ENCODE measurements at places on chromosomes 4 and X.

DNA sequence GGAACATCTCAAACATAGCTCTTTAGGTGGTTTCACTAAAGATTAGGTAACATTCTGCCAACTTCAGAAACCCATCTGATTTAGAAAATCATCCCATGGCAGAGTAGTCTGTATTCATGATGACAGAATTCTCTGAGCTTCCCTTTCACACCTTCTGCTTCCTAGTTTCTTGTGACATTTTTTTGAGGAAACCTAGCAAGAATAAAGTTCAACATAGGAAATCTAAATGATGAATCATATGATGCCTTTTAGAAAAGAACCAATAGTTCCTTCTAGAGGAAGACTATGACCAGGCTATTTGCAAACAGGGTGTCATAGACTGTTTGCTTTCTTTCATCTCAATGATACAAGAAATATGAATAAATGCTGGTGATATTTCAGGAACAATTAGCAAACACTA is 49.8 kb upstream of the CAMK2D start:
- no peak for DNase-seq

DNA sequence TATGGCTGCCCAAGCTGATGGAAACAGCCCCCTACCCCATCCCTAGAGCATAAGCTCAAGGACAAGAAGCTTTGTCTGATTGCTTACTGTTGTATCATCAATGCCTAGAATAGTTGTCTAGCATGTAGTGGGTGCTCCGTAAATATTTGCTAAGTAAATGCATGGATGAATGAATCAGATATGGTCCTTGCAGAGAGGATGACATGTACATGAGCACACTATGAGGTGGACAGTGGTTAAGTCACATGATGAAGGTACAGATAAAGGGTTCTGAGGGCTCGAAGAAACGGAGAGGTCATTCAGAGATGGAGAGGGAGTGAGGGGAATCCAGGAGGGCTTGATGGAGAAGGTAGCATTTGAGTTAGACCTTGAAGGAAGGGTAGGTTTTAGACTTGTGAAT is 214.2 kb downstream of the RBMX2 start:
- DNase-seq: no peak

- no peak for DNase-seq
Measured at GRCh38 chr4:171650543-171650942, 162.7 kb upstream of the GALNTL6 start.

GRCh38 chr4:54840992-54841768 is 183.4 kb downstream of the KIT start:
- no peak for DNase-seq

DNA sequence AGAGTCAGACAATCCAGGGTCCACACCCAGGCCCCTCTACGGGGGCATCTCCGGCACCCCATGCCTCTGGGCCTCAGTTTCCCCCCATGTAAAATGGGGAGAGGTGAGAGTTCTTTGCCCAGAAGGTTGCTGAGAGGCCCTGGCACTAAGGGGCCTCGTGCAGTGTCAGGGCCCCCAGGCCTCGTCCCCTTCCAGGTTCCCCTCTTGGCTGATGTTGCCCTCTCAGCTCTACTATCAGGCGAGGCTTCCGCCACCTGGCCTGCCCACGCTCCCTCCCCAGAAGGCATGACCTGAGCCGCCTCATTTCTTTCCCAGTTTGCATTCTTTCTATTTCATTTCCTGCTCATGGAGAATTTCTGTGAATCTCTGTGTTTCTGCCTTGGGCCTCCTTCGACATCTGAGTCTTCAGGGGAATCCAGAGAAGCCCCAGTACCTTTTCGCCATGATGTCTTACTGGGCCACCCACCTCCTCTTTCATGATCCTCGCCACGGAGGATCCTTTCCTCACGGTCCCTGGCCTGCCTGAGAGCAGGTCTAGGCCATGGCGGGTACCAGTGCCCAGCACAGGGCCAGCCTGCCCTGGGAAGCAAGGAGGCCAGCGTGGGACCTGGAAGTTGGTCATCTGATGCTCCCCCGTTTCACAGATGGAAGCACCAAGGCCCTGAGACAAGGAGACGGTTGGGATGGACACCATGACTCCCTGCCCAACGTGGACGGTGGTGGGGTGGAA is 21.9 kb upstream of the MRFAP1 start:
- DNase-seq: no peak

DNA sequence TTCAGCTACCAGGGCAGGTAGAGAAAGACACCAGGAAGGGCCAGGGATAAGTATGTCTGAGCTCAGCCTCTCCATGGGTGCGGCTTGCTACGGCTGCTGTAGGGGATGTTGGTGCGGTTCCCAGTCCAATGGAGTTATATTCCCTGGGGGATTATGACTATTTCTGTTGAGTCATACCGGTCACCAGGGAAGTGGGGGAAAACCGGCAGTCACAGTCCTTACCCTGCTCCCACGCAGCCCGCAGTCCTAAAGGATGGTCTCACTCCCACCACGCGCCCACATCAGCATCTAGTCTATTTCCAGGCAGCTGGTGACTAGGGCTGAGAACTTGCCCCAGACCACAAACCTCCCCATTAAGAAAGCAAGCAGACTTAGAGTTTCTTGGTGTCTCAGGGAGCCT is 191.6 kb downstream of the VEGFC start:
- DNase-seq: no peak

DNA sequence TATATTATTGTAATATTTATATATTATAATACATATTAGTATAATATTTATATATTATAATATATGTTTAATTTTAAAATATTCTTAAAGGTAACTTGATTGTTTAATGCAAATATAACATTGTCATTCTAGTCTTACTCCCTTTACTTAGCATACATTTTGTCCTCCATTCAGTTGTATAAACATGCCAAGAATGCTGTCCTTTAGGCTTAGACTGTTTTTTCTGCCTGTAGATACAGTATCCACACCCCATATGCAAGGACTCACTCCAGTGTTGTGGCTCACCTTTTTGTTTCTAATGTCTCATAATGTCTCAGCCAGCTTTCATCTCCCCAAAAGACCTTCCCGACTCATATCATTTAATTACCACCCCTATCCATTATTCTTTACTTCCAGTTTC is 2110.0 kb downstream of the PCDH7 start:
- no peak for DNase-seq

- no peak for DNase-seq
Measured at GRCh38 chr4:104906276-104906675, 240.4 kb upstream of the TET2 start.

- DNase-seq: no peak
Measured at GRCh38 chrX:68462653-68463052, 29.4 kb upstream of the OPHN1 start.

DNA sequence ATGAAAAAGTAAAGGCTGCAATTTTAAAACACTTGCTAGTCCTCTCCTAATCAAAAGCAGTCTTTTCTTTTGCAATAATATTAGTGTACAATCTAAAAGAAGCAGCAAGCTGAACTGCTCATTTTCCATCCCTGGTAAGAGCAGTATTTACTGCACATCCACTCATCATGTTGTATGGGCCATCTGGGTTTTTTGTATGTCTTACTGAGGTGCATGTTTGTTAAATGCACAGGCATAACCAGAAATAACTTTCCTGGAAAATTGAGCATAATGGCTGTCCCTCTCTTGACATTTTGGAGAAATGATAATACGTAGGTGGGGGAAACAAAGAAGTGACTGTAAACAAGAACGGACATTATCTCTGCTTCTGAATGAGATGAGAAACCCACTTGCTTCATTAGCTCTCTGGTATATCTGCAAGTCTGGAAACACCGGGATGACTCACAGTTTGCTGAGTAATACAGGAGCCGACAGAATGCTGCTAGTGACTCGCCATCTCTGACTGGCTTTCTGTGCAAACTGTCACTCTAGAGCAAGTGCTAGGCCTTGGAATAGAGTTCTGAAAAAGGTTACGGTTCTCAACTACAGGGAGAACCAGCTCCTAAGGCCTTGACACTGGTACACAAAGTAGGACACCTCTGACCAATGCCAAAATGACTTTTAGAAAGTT is 85.7 kb upstream of the MTM1 start:
- DNase-seq: no peak

DNA sequence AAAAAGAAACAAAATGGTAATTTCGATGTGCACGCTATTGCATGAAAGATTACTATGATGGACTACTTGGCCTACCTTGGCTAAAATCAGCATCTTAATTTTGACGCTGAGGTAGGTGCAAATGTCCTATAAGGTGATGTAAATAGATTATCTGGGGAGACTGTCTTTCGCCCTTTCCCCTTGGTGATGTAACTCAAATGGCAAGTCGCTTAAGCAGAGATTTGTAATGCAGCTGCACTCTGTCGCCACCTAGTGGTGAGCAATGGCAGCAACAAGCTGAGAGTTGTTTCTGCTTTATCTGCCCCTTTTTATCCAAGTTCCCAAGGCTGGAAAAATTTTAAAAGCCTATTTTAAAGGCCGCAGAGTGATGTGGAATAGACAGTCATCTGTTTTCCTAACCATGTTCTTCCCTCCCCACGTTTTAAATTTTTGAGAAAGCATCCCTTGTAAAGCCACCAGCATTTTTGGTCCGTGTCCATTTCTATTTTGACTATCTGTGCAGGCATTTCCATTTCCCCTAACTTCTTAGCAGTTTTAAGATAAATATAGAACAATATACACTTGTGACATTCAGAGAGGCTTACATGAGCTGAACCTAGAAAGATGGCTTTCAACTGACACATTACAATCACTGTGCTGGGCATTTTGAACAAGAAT is 62.4 kb upstream of the PDLIM3 start:
- peak; percentile 44 for DNase-seq

DNA sequence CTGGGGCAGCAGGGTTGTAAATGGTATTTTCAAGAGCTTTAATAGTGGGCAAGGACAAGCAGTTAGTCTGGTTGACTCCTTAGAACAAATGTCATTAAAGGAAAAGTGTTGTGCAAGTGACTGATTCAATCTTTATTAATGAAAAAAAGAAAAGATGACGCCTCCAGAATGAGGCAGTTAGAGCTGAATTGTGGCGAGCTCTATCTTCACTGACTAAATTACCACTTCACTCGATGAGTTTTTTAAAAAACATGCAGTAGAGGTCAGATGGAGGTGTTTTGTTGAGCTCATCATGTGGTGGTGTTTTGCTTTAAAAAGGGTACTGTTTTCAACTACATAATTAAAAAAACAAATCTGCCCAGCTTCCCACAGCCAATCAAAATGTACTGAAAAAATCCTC is 28.1 kb upstream of the TENM3 start:
- no peak for DNase-seq

- DNase-seq: no peak
Measured at GRCh38 chr4:54359919-54360650, 131.0 kb downstream of the PDGFRA start.

DNA sequence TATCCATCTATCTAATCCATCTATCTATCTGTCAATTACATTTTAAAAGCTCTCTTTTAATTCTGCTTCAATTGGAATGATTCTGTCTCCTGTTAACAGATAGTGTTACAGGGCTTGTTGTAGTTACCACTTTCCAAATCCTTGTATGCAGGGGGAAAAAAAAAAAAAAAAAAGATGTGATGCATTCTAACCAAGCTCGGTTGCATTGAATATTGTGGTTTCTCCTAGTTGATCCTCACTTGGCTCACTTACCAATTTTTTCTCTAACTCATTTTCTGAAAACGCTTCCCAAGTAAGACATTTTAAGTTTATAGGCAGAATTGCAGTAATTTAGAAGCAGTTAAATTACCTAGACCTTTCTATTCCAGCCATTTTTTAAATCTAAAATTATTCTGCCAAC is 327.9 kb upstream of the PITX2 start:
- no peak for DNase-seq

DNA sequence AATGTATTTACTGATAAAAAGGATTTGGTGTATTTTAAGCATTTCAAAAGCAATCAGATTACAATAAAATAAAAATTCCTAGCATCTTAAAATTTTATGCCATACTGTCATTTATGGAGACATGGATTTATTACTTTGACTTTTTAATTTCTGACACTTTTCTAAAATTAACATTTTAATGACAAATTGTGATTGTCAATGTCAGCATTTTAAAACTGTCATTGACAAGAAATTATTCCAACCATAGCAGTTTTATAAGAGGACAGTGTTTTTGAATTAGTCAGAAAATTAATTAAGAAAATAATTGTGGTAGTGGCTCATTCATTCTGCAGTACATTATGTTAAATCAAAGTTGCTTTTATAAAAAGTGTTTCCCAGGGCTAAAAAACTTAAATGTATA is 1954.4 kb downstream of the ARAP2 start:
- no peak for DNase-seq

DNA sequence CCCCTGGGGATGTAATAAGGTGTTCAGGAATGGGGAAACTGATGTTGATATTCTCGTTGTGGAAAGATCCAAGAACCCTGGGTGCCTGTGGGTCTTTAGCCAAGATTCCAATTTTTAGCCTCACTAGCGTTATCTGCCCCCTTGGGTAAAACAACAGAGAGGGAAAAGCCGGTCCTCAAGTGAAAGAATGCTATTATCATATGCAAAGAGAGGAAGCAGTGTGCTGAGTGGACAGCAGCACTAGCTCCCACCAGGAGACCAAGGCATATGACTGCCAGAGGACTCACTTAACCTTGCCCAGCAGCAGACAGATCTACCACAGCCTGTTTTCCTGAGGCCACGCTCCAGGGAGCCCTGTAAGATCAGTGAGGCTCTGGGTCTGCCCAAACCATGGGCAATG is 257.9 kb upstream of the CPEB2 start:
- no peak for DNase-seq

DNA sequence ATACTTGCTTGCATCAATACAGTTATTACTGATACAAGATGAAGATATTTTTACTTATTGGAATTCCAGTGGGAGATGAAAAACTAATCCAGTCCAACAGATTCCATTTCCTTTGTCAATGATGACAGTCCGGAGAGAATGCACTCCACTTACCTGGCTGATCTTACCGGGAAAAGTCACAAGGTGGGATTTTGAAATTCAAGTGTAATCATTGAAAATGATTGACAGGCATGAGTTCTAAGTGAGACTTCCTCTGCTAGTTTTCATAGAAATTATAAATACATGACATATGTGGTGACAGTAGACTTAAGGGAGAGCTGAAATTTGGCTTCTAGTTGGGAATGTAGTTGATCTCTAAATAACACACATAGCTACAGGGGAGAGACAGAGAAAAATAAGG is 859.9 kb downstream of the FAT4 start:
- no peak for DNase-seq

DNA sequence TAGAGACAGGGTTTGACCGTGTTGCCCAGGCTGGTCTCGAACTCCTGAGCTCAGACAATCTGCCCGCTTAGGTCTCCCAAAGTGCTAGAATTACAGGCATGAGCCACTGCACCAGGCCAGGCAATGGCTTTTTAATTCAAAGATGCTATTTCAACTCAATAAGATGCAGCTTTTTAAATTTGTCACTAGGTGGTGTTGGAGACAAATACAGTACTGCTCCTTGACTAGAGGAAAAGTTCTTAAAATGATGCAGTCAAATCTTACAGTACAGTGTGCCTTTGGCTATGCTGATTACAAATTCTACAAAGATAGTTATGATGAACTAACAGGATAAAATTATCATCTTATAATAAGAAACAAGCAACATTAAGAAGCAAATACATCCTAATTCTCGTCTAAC is 441.1 kb downstream of the KCNIP4 start:
- DNase-seq: no peak

GRCh38 chr4:956531-957230 is 16.7 kb downstream of the DGKQ start:
- no peak for DNase-seq

- DNase-seq: no peak
Measured at GRCh38 chr4:16122308-16122711, 38.5 kb upstream of the PROM1 start.
